ENCODE measurements at places on chromosomes 13 and 19.

DNA sequence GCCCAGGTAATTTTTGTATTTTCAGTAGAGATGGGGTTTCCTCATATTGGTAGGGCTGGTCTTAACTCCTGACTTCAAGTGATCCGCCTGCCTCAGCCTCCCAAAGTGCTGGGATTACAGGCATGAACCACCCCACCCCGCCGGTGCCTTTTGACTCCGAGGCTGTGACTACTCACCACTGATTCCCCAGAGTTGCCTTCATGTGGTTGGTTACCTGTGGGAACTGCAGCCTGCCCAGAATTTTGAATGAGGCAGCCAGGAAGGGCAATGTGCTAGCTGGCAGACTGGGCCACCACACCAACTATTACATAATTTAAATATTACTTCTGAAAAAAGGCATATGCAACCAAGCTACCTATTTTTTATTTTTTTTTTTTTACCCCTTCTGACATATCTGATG lies 42.8 kb downstream of the N4BP2L2 start:
- ATAC-seq: no peak

DNA sequence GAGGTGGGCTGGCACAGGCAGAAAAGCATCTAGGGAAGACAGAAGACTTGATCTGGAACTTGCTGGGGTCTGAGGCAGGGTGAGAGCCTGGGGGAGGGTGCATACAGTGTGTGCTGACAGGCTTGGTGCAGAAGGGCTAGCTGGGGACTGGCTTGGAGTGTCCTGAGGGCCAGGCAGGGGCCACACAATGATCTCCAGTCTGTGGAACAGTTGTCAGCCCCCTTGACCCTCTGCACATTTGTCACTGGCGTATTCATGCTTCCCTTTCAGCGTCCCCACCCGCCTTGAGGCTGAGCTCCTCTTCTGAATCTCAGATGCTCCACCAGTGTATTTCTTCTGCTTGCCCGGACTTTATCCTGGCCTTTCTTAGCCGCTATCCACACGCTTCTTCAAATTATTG lies 2.8 kb upstream of the MICU2 start:
- ATAC-seq: no peak

GRCh38 chr19:38485541-38486285 lies 52.2 kb downstream of the RYR1 start:
- no peak for ATAC-seq

GRCh38 chr13:31717583-31717982 lies 21.7 kb upstream of the RXFP2 start:
- peak; percentile 64 for ATAC-seq

DNA sequence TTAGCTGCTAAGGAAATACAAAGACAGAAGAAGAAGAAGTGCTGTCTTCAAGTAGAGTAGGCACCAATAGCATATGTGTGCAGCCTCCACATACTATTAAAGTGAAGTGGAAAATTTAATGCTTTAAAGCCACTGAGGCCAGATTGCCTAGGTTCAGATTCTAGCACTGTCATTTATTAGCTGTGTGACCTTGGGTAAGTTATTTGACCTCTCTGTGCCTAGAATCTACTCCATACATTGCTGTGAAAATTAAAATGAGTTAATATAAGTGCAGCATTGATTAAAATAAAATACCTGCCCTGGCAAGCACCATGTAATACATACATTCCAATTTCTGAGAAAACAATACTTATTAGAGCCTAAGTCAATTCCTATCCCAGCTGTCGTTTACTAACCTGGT lies 110.5 kb downstream of the FRY start:
- ATAC-seq: no peak

- ATAC-seq: no peak
Observed at GRCh38 chr13:99636306-99636705, 135.0 kb downstream of the TM9SF2 start.

DNA sequence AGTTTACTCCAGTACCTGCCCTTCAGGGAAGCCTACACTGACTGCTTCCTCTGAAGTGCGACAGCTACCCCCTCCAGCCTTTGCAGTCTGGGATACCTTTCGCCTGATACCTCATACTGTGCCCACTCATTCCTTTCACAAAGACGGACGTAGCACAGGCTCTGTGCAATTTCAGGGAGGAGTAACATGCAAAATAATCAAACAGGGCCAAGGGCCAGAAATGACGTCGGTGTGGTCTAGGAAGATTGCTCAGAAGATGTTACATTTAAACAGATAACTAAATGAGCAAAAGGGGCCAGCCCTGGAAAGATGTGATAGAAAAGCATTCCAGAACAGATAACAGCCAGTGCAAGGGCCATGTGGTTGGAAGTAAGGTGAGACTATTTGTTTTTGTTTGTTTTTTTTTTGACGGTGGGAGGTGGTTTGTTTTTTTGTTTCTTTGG lies 6.6 kb upstream of the DDX39A start:
- ATAC-seq: peak; percentile 98

- no peak for ATAC-seq
Observed at GRCh38 chr13:62687732-62688131, 1272.1 kb upstream of the PCDH20 start.

GRCh38 chr19:14472202-14472938 lies 2.8 kb downstream of the PTGER1 start:
- peak; percentile 45 for ATAC-seq

DNA sequence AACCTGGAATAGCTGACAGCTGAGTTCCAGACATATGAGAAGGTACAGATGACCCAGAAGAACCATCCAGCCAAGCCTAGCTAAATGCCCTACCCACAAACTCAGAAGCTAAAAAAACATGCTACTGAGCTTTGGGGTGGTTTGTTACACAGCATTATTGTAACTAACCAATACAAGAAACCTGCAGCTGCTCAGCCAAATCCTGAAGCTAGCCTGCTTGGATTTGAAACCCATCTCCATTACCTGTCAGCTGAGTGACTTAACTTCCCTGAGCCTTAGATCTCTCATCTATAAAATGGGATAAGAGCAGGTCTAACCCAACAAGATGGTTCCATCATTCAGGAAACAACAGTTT lies 25.0 kb downstream of the TEX101 start:
- ATAC-seq: no peak

DNA sequence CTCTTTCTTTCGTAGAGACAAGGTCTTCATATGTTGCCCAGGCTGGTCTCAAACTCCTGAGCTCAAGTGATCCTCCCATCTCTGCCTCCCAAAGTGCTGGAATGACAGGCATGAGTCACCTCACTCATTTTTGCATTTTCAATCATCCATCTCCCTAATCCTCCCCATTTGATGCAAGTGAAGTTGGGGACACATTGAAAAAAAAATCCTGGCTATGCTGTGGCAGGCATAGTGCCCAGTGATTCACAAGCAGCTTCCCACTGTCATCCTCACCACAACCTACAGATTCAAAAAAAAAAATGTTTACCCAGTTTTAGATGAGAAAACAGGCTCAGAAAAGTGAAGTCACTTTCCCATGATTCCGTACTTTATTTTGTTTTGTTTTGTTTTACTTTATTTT lies 44.7 kb upstream of the USP29 start:
- ATAC-seq: no peak

DNA sequence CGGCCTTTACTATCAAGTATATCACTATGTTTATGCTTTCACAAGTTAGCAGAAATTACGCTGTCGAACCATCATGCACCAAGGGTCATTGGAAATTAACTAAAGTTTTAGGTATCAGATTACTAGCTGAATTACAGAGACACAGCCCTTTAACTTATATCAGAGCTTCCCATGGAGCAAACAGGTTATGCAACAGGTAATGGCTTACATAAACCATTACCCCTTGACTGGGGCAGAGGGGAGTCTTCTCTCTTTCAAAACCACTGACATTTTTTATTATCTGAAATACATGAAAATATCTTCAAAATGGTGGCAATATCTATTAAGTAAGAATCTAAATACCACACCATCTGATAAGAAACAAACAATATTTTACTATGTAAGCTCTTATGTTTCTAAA lies 1692.9 kb upstream of the SLC10A2 start:
- no peak for ATAC-seq

DNA sequence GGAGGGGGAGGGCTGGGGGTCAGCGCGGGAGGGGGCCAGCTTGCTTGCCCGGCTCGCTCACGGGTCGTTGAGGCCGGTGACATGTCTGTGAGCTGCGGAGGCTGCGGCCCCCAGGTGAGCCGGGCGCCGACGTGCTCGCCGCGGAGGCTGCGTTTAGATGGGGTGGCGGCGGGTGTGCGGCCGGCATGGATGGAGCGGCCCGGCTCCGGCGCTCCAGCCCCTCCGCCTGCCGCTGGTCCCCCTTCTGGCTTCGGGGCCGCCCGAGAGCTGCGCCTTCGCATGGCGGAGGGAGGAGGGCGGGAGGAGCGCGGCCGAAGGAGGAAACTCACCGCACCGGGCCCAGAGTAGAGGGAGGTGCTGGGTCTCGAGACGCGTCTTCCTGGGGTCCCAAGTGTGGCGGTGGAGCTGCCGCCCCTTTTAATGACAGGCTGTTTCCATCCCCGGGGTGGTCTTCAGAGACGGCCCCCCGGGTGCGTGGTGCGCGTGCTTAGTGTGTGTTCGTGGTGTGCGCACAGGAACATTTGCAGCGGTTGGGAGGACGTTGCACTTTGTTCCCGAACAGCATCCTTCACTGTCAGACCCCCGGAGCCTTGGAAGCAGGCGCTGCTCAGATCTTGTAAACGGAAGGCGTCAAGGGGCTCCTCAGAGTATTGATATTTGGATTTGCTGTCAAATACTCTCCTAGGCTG lies at the start of gene AKAP11:
Gene AKAP11, plus strand, starts transcription at position 38 of the 689 bp plus-strand sequence. CDS start 14,197 bp downstream, outside the sequence.
- ATAC-seq: peak; percentile 45

- ATAC-seq: no peak
Observed at GRCh38 chr13:111532111-111532510, 211.7 kb downstream of the TEX29 start.

DNA sequence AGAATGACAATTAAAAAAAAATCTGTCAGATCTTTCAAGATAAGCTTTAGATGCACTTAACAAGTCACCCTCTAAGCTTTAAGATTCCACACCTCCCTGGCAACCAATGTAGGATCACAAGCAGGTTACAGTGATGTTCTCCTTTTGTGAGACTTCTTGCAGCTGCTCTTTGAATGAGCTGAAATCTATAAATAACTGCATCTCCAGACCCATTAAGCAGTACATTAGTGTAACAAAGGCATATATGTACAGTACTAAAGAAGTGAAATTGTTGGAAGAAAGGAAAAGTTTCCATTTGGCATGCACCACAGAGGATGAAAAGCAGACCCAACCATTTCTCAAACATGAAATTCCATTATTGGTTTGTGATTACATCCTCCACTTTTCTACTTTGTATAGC lies 364.7 kb downstream of the ENOX1 start:
- no peak for ATAC-seq

DNA sequence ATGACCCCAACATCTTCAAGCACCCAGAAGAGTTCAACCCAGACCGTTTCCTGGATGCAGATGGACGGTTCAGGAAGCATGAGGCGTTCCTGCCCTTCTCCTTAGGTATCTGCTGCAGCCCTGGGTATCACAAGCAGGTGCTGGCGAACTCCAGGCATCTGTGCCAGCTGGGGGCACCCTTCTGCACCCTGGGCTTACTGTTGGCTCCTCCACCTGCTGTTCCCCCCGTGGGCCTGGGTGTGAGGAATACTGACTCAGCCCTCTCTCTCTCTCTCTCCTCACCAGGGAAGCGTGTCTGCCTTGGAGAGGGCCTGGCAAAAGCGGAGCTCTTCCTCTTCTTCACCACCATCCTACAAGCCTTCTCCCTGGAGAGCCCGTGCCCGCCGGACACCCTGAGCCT lies 13.0 kb downstream of the CYP2S1 start:
- no peak for ATAC-seq

DNA sequence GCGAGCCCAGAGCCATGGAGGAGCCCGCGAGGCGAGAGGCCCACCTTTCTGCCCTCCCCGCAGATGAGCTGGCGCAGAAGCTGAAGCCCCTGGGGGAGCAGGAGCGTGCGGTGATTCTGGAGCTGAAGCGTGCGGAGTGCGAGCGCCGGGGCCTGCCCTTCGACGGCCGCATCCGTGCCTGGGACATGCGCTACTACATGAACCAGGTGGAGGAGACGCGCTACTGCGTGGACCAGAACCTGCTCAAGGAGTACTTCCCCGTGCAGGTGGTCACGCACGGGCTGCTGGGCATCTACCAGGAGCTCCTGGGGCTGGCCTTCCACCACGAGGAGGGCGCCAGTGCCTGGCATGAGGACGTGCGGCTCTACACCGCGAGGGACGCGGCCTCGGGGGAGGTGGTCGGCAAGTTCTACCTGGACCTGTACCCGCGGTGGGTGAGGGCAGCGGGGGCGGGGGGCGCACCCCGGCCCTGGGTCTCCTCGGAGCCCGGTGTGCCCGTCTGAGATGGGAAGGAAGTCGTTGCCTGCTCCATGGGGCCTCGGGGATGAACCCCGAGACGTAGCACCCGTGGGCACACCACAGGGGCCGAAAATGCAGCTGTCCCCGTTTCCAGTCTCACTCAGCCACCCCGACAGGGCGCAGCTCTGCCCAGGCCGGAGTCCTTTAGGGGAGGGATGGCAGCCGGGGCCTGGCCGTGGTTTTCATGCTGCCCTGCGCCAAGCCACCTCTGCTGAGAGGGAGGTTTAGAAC lies 12.1 kb upstream of the ZNF554 start:
- no peak for ATAC-seq

DNA sequence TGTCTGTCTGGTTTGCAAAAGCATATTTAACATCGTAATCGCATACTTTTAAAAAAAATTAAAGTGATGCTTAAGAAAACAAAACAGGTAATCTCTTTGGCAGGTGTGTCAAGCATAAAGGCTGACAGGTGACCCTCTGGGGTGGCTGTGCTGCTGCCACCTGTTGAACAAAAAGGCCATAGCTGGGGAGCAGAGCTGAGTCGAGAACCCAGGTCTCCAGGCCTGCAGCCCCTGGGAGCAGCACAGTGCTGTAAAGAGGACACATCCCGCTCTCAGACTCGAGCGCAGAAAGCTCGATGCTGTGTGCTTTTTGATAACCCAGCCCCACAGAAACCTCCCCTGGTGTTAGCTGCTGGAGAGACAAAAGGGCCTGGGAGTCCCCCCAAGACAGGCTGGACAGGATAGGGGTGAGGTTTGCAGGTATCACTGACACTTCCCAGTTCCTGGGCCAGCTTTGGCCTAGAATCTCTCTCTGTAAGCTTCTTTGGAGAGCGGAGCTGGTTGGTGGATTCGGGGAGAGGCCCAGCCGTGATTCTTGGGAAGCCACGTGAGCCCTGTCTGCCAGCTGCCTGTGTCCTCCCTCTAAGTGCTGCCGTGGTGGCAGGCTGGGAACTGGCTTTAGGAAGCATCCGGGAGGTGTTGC lies 66.9 kb downstream of the C13orf42 start:
- ATAC-seq: no peak

- ATAC-seq: peak; percentile 3
Observed at GRCh38 chr19:13207237-13207845, 57.1 kb downstream of the IER2 start.

DNA sequence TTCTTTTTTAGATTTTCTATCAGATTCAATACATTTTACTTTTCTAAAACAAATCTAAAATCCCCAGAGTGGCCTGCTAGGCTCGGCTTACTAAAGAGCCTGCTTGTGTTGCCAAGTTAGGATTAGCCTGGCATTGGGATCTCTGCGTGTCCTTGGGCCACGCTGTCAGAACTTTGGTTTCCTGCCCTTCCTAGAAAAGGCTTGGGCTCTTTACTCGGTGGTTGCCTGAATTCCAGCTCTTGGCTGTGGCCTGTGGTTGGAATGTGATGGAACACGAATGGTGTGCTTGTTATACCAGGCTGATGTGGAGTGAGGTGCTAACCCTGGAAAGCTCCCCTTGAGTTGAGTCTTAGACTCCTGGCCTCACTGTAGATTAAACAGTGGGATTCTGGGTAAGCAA lies 8.5 kb downstream of the SPATA13 start:
- ATAC-seq: no peak

GRCh38 chr13:74336546-74336945 lies 202.3 kb upstream of the KLF12 start:
- ATAC-seq: no peak
